ENCODE measurements at places on chromosomes 13 and 19.
A peak's percentile ranks its signal among the peaks of the same experiment; 100 is the strongest.

DNA sequence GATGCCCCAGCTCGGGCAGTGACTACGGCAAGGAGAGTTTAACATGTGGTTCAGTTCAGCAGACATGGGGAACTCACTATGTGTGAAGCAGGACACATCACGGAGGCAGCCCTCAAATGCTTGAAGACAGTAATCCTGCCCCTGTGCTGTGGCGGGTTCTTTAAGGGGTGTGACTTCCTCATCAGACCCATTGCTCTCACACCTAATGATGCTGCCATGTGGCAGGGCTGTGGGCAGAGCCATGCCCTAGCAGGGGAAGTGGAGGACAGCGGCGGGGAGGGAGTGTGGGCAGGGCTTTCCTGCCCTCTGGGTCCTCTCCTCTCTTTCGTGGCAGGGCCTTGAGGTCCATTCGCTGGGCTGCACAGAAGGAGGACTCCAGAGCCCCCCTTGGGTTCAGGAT lies 131.1 kb upstream of the GJB6 start:
- DNase-seq: no peak

DNA sequence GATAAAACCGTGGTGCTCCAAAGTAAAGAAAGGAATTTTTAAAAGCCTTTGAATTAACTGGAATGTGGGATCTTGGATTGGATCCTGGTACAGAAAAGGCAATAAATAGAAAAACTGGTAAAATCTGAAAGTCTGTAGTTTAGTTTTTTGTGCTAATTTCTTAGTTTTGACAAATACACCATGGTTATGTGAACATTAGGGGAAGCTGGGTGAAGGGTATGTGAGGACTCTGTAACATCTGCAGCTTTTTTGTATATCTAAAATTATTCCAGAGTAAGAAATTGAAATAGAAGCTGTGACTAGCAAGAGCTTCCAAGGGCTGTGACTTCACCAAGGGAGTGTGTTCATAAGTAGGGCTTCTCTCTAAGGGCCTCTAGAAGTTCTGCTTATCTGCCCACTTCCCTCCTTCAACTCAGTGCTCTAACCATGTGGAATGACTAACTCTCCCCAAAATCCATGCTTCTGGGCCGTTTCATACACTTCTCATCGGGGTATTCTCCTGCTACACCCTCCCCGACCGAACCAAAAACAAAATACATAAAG lies 26.5 kb downstream of the ARHGAP35 start:
- no peak for DNase-seq

- DNase-seq: no peak
Observed at GRCh38 chr19:28644169-28644775, 568.7 kb downstream of the UQCRFS1 start.

GRCh38 chr13:110057052-110057451 lies 249.9 kb downstream of the COL4A1 start:
- no peak for DNase-seq

- DNase-seq: no peak
Observed at GRCh38 chr13:113810640-113811039, 51.6 kb downstream of the TMEM255B start.

DNA sequence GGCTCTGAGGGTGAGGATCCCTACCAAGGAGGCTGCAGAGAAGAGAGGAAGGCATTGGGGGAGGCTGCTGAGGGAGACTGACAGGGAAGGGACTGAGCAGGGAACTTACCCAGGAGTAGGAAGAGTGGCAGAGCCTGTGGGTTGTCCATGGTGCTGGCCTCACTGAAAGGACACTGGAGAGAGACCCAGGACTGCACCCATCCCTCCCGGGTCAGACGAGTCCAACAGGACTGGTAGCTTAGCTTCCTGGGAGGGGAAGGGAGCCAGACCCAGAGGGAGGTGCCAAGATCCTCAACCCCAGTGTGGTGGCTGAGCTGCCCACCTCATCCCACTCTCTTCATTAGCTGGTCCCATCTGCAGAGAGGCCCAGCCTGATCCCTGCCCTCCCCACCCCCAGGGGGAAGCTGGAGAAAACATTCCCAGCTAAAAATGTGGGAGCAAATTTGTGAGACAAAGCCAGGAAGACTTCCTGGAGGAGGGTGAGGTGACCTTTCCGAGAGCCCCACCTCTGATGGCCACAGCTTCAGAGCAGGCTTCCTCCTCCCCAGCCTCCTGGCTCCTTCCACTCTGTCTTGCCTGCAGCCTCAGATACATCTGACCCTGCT lies at the start of gene VSIG10L:
Gene VSIG10L (minus strand): TSS at position 164 of the 605 bp plus-strand sequence. CDS start 15 bp downstream, at position 149.
- no peak for DNase-seq

DNA sequence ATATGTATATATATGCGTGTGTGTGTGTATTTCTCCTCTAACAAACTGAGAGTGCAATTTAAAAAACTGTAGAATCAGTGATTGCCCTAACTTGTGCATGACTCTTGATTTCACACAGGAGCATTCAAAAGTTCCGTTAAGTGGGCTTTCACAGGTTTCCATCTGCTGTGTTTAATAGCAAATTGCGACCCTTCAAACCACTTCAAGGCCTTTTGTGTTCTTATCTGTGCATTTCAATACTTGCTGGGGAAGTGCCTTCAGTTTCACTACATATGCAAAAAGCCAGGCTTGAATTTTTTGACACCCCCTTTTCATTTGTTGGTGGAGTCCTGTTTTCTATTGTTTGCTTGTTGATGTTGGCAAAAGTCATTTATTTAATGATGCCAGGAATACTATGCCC lies 158.0 kb downstream of the TM9SF2 start:
- no peak for DNase-seq

- no peak for DNase-seq
Observed at GRCh38 chr13:110503037-110503901, 58.3 kb downstream of the RAB20 start.

GRCh38 chr19:43754253-43754502 lies 584 bp downstream of the SMG9 start:
- no peak for DNase-seq

DNA sequence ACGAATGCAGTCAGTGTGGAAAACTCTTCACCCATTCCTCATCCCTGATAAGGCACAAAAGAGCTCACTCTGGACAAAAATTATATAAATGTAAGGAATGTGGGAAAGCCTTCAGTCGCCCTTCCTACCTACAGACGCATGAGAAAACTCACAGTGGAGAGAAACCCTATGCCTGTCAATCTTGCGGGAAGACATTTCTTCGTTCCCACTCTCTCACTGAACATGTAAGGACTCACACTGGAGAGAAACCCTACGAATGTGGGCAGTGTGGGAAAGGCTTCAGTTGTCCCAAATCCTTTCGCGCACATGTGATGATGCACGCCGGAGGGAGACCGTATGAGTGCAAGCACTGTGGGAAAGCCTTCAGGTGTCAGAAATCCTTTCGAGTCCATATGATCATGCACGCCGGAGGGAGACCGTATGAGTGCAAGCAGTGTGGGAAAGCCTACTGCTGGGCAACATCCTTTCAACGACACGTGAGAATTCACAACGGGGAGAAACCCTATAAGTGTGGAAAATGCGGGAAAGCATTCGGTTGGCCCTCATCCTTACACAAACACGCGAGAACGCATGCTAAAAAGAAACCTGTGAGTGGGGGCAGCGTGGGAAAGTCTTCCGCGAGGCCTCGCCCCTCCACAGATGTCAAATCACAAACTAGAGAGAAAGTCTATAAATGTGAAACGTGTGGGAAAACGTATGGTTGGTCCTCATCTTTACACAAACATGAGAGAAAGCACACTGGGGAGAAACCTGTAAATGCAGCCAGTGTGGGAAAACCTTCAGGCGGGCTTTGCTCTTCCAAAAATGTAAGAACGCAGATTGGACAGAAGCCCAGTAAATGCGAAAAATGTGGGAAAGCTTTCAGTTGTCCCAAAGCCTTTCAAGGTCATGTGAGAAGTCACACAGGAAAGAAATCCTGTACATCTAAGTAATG lies 10.5 kb downstream of the ZNF556 start:
- no peak for DNase-seq

- no peak for DNase-seq
Observed at GRCh38 chr19:13190781-13191540, 40.8 kb downstream of the IER2 start.

GRCh38 chr13:109297628-109298027 lies 488.8 kb downstream of the IRS2 start:
- DNase-seq: no peak

DNA sequence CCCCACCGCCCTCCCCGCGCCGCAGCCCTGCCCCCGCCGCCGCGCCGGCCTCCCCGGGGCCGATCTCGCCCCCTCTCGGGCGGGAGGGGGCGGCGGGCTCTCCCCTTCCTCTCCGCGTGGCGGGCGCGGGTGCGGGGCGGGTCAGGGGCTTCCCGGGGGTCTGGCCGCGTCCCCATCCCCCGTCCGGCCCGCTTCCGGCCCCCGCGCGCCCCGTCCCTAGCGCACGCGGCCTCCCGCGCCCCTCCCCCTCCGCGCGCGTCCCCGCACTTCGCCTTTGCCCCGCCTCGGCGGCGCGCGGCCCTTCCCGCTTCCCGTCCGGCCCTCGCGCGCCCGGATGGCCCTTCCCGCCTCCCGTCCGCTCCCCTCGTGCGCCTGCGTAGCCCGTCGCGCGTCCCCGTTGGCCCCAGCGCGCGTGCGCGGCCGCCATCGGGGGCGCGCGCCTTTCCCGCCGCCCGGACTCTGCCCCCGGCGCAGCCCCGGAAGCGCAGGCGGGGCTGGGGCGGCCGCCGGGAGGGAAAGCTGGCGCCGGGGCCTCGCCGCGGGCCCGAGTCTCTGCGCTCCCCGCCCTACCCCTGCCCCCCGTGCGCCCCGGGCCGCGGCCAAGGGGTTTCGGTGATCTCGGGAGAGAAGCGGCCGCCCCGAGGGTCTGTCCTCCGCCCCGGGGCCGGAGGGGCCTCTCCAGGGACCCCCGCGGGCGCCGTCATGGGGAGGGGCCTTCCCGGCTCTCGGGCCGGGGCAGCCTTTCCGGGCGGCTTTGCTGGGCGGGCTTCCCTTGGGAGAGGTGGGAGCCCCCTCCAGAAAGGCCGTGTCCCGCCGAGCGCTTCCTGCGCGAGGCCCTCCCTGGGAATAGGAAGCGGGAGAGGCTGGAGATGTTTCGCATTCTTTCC lies 519 bp downstream of the PTBP1 start:
- DNase-seq: peak; percentile 96

GRCh38 chr13:46401432-46401831 lies 14.4 kb upstream of the RUBCNL start:
- peak; percentile 58 for DNase-seq

DNA sequence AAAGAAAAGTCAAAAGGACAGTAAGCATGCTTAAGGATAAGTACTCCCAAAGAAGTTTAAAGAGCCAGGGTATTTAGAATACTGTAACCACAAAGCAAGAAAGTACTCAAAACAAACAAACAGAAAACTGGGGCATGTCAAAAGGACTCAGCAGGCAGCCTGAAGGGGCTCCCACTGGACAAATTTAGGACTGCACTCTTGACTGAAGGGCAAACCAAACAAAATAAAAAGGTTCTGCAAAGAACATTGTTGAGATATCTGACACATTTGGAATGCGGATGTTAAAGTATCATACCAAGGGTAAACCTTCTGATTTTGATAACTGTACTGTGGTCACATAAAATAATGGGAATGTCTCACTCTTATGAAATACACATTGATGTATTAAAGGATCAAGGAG lies 157.4 kb downstream of the TNFSF13B start:
- no peak for DNase-seq

DNA sequence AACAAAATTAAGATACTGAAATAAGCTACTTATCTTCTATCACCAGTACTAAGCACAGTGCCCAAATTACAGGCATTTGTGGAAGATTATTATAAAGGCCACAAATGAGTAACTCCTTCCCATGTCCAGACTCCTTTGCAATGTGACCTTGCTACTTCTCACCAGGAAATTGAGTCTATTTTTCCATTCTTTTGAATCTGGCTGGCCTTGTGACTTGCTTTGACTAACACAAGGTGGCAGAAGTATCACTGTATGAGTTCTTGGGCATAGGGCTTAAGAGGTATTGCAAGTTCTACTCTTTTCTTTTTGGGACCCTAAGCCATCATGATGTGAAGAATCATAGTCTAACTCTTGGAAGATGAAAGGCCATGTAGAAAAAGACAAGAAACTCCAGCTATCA lies 49.9 kb downstream of the UGGT2 start:
- DNase-seq: no peak

DNA sequence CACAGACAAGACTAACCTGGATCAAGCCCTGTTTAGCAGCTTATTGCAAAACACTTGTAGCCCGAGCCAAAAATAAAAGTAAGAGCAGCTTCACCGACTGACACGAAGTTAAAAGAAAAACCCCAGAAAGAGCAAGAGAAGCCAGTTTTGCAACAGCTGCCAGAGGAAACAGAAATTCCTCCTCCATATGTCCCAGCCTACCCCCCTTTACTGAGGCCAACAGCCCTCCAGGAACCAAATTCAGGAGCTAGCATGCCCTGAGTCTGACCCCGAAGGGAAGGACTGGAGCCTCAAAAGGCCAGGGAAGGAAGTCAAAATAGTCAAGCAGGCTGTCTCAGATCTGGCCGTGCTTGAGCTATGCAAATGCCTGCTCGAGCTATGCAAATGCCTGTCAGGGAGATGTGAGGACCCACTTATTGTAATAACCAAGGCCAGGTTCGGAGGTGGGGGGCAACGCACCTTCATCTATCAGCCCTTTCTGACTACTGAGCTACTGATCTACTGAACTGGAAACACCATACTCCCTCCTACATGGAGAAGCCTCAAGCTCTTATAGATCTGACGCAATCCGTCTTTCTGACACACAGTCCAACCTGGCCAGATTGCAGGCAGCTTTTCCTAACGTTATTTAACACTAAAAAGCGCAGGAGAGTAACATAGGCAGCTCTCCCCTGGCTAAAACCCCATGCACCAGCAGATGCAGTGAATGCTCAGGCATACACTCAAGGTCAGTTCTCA lies 6.7 kb downstream of the SIGLEC11 start:
- no peak for DNase-seq

DNA sequence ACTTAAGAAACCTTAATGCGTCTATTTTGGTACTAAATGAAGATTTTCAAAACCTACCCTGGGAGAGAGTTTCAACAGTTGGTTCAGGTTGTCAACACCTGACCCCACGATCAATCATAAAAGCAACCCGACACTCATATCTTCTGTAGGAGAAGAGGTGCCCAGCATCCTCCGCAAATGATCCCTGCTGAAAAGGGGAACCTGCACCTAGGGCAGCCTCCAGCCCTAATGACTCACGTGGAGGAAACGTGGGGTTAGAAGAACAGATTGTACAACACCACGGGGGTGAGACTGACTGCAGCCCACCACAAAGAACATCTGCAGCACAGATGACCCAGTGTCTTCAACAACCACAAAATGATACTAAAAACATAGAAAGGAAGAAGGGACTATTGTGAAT lies 116.3 kb downstream of the RAB20 start:
- DNase-seq: no peak

- no peak for DNase-seq
Observed at GRCh38 chr13:57996717-57997116, 365.2 kb downstream of the PCDH17 start.

Data from germinal center (tissue), 1 donor.